ENCODE measurements at places on chromosomes 3 and 15.
A peak's percentile ranks its signal among the peaks of the same experiment; 100 is the strongest.

- peak; percentile 74 for DNase-seq
These were observed 42.1 kb upstream of the RAF1 start for GRCh38 chr3:12705981-12706380.

DNA sequence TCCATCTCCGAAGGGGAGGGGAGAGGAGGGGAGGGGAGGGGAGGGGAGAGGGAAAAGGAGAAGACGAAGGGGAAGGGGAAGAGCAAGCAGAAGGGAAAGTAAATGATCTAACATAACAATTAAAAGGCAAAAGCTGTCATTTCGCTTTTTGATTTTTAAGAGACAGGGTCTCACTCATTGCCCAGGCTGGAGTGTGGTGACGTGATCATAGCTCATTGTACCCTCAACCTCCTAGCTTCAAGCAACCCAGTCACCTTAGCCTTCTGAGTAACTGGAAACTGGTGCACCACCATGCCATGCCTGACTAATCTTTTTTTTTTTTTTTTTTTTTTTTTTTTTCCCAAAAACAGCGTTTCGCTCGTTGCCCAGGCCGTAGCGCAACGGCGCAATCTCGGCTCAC lies 22.6 kb downstream of the ADAM10 start:
- DNase-seq: no peak

GRCh38 chr15:64443747-64444621 lies 16.4 kb upstream of the ZNF609 start:
- peak; percentile 92 for DNase-seq

DNA sequence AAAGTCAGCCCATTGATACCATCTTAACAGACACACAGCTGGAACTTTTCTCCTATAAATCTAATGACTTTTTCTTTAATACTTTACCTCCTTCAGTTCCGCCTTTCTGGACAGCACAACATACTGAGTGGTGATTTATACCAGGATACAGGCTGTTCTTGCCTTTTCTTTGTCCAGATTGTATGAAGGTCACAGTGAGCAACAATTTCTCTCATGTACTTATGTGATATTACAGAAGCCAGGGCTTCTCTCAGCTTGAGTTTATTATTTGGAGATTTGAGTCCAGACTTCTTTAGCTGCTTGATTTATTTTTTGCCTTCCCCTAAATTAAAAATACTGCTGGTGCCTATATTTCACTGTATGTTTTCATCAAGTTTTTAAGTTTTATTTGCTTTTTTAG lies 976.0 kb downstream of the ROBO2 start:
- DNase-seq: no peak

- peak; percentile 48 for DNase-seq
These were observed 10.7 kb downstream of the PDE8A start for GRCh38 chr15:84992157-84992944.

- DNase-seq: peak; percentile 85
These were observed 112.2 kb upstream of the SLC4A7 start for GRCh38 chr3:27596334-27596841.

GRCh38 chr15:48641416-48641815 lies 4.1 kb downstream of the FBN1 start:
- peak; percentile 42 for DNase-seq

GRCh38 chr3:186534113-186534669 lies 10.0 kb downstream of the CRYGS start:
- no peak for DNase-seq

- no peak for DNase-seq
These were observed 24.3 kb upstream of the PTX3 start for GRCh38 chr3:157412323-157412855.

DNA sequence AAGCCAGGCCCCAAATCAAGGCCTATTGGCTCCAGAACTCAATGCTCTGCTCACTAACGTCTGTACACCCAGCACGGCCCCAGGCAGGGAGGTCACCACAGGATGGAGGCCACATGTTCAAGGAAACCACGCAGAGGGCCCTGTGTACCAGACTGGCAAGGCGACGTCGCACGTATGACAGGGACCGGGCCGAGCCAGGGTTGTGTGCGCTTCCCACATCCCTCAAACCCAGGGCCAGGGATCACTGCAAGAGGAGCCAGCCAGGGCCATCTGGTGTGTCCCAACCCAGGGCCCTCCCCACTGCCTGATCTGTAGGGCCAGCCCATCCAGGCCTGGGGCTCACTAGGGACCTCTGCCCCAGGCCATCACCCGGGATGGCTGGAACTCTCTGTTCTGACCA lies 62.0 kb downstream of the ZNF445 start:
- DNase-seq: no peak

GRCh38 chr3:187012609-187013051 lies 82.3 kb downstream of the ST6GAL1 start:
- DNase-seq: no peak

DNA sequence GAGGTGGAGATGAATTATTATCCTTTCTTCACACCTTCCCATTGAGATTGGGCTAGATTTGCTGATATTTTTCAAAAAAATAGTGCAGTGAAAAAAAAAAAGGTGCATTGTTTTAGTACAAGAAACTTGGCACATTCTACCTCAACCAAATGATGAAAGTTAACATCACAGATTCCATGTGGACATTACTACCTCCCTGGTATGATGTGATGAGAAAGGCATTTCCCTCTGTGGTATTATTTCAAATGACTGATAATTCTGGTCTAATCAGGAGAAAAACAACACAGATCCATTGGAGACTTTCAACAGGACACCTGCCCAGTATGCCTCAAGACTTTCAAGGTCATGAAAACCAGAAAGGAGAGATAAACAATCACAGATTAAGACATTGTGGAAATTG lies 313.4 kb downstream of the BCHE start:
- DNase-seq: peak; percentile 76

GRCh38 chr3:13041113-13041776 lies 32.0 kb downstream of the IQSEC1 start:
- DNase-seq: no peak

DNA sequence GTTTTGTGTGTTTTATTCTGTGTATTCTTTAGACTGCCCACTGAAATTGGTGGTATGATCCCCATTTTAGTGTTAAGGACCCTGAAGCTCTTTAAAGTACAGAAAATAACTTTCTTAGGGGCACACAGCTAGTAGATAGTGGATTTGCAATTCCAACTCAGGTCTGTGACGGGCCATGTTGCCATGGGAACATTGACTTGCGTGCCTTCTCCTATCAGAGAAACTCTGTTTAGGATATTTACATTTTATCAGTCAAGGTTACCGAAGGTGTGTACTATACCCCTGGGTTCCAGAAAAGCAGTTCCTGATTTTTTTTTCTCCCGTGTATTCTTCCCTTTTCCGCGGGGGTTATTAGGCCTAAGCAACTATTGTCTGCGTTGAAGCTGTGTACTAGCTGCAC lies 19.4 kb downstream of the MYZAP start:
- DNase-seq: no peak

DNA sequence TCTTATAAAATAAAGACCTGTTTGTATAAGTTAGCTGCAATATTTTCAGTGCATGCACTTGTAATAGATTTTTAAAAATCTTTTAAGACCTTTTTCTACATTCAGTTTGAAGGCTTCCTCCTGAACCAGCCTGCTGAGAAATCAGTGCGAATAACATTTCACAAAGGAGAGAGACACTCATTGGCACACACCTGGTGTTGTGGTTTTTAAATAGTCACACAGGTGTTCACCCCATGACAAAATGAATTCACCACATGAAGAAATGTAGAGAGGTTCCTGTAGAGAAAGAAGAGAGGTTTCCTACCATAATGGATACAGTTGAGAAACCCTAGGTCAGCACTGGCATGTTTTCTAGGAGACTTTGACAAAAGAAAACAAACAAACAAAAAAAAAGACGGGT lies 237.3 kb downstream of the CNTN6 start:
- no peak for DNase-seq

DNA sequence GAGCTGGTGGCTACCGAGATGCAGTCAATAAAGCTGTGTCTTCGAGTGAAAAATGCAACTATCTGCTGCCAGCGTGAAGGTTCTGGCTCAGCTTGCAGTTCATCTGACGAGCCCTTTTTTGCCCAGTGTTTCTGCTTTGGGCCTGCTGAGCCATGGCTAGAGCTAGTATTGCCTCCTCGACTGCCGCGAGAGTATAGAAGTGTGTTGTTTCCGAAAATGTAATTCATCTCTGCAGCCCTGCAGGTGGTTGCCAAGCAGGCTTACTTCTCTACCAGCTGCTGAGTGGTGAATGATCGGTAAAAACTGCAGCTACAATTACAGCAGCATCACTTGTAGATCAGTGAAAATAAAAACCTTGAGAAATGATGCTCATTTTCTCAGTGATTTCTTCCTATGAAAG lies 114.8 kb downstream of the DLG1 start:
- no peak for DNase-seq

DNA sequence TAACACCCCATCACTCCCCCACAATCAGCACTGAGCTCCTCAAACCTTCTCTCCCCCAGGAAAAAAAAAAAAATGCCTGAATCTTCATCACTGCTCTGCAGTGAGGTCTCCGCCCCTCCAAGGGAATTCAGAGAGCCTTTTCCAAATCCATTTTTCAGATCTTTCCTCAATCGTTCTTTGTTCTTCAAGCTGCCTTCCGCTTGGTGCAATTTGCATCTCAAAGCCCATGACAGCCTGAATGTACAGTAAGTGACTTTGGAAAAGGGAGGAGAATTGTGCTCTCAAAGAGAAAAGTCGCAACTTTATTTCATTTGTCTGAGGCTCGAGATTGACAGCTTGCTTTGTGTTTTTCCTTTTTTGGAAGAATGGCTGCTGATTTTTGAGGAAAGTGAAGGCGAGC lies 75.0 kb downstream of the CORO2B start:
- DNase-seq: no peak

- no peak for DNase-seq
These were observed 40.1 kb upstream of the RASA2 start for GRCh38 chr3:141446737-141447136.

DNA sequence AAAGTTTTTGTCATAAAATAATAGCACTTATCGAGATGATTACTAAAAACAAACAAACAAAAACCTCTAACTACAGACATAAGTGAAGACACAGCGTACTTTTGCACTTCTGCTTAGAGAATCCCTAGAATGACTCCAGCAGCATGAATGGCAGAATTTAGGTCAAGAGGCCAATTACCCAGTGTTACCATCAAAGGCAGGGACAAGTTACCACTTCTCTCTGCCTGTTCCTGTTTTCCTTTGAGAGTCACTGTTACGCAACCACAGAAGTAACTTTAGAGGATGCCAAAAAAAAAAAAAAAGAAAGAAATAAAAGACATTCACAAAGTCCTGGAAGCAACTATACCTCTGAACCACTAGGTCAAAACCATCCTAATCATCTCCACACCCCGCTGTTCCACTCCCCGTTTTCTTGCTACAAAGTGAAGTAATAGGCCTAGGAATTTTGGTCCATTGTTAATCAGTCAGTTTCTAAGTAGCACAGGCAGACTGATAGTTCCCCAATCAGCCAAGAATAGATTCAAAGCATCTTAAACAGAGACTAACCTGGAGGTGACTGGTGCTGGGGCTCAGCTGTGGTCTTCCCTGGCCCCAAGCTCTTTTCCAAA lies 41.9 kb downstream of the FMN1 start:
- DNase-seq: no peak

DNA sequence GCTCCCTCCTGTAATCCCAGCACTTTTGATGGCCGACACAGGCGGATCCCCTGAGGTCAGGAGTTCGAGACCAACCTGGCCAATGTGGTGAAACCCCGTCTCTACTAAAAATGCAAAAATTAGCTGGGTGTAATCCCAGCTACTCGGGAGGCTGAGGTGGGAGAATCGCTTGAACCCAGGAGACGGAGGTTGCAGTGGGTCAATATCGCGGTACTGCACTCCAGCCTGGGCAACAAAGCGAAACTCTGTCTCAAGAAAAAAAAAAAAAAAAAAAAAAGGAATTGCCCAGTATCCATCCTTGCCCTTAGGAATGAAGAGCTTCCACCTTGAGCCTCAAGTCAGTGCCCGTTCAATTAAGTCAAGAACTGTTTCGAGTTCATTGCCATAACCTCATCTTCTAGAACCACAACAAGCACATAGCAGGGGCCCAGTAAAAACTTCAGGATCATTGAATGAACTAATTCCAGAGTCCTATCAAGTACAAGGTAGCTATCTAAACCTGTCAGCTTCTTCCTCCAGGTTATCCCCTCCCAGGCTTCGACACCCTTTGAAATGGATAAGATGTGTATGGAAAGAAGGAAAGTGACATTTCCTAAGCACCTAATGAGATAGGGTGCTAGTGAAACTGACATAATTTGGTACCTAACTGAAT lies 826 bp downstream of the DBR1 start:
- no peak for DNase-seq

GRCh38 chr3:105518806-105519418 lies 152.2 kb downstream of the ALCAM start:
- DNase-seq: peak; percentile 73

DNA sequence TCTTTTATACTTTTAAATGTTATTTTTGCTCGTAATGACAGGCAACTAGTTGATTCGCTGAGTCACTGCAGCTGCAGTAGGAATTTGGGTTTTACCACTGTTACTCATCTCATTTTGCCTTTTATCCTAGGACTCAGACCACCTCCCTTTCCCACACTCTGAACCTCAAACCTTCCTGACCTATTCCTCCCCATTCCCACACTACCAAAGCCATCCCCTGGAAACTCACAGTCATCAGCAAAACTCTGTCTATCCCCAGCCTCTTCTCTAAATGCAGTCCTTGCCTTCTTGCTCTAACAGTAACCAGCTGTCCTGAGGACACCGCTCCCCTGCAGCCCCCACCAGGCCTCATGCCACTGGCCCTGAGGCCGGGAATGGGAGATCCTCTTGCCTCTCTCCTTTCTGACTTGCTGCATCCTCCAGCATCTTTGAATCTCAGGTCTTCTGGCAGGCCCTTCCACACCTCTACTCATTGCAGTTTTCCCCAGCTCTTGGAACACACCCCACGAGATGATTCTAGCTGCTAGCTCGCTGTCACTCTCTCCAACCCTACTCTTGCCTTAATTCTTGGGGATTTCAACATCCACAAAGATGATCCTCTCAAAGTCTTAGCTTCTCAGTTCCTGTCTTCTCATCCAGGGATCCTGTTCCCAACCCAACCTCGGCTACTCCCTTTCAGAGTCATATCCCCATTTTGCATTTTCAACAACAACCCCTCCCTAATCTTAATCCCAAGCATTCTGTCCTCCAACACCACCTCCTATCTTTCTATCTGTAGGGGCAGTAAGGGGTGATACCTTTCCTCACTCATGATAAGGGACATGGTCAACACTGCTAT lies 55.9 kb upstream of the C3orf80 start:
- peak; percentile 94 for DNase-seq

GRCh38 chr3:100310355-100310965 lies 24.1 kb upstream of the NIT2 start:
- no peak for DNase-seq

Data from fibroblast of upper back skin (primary cell).